Epithelial cell of prostate (primary cell): ENCODE measurements at places on chromosomes 2 and 18.
A peak's percentile ranks its signal among the peaks of the same experiment; 100 is the strongest.

GRCh38 chr2:227655454-227655853 is 11.2 kb upstream of the SCYGR5 start:
- DNase-seq: peak; percentile 68

DNA sequence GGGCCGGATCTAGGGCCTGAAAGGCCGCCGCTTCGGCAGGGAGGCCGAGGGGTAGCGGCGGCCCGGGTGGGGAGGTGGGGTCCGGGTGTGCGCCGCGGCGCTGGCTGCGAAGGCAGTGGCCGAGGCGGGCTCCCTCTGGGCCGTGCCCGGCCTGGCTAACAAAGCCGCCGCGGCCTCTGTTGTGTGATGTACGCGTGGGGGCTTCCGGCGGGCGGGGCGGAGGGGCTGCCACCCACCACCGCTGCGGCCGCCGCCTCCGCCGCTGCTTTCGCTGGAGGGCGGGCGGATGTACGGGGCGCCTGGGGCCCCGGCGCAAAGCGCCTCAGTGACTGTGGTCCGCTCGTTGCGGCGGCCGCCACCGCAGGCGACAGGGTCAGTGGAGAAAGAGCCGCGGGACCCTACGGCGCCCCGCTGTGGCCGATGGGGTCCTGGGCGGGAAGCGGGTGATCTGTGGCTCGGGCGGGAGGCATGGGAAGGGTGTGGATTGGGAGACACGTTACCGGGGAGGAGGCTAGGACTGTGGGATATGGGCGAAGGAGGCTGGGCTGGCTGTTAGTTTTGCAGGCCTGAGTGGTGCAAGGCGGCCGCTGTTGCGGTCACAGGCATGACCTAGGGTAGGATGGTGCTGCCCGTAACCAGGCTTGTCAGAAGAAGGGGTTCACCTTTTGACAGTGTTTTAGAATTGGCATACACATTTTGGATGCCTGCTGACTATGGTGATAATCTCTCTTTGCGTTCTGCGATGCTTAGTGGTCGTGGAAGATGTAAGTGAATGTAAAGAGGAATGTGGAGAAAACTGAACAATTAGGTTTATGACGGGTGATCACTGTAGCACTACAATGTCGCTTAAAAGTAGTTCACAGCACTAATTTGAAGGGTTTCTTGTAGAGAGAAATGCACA is 662 bp downstream of the BZW1 start:
- DNase-seq: no peak

DNA sequence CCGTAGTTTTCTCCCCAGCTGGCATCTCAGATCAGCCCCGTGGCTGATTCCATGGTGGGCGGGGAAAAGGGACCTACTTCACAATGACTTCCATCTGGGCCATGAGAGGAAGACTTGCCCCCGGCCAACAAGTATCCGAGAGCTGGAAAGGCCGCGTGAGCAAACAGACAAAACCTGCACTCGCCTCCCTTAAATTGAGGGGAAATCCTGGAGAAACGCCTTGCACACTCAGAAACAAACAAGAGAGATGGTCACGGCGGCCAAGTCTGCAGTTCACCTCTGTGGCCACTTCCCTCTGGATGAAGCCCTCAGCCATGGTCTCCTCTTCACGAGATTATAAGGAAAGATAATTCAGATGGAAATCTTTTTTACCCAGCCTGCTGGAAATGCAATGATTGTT is 39.4 kb upstream of the TPO start:
- DNase-seq: no peak

- no peak for DNase-seq
These were observed 124.9 kb downstream of the CSRNP3 start for GRCh38 chr2:165594231-165594934.

DNA sequence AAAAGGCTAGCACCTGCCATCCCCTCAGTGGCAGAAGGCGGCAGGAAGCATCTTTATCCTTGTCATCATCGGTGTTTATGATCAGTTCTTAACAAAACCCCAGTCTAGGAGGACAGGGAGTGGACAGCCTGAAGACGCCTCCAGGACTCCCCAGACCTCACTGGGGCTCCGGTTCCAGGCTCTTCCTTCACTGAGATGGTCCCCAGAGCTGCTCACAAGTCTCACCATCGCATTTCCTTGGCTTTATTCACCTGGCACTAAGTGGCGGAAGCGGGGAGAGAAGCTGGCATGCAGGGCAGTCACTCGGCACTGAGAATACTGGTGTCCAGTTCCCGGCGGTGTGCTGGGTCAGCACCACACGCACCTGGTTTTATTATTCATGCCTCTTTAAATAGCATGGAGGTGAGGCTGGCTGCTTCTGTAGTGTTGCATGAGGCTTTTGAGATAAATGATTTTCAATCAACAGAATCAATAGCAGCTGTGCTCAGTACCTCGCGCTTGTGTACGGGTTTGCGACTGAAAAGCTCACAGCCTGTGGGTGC is 68.7 kb downstream of the CABLES1 start:
- no peak for DNase-seq

- DNase-seq: no peak
These were observed 3.0 kb upstream of the SIX3 start for GRCh38 chr2:44938287-44939105.

- DNase-seq: no peak
These were observed 261.1 kb upstream of the RAB12 start for GRCh38 chr18:8348051-8348720.

- DNase-seq: no peak
These were observed 62.0 kb downstream of the MOGAT1 start for GRCh38 chr2:222733470-222733845.

DNA sequence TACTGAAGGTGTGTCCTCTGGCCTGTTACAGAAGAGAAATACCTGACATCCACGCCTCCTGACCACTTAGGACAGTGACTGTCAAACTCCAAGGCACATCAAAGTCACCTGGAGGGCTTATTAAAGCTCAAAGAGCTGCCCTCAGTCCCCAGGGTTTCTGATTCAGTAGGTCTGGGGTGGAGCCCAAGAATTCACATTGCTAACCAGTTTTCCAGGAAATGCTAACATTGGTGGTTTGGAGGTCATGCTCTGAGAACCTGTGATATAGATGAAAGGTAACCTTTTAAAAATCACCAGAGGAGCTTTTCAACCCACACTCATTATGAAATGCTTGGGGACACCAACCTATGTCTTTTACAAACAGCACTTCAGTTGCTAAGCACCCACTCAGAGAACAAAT is 172.3 kb downstream of the ALK start:
- DNase-seq: no peak

- DNase-seq: no peak
These were observed 200.6 kb upstream of the MEX3C start for GRCh38 chr18:51398104-51398503.

DNA sequence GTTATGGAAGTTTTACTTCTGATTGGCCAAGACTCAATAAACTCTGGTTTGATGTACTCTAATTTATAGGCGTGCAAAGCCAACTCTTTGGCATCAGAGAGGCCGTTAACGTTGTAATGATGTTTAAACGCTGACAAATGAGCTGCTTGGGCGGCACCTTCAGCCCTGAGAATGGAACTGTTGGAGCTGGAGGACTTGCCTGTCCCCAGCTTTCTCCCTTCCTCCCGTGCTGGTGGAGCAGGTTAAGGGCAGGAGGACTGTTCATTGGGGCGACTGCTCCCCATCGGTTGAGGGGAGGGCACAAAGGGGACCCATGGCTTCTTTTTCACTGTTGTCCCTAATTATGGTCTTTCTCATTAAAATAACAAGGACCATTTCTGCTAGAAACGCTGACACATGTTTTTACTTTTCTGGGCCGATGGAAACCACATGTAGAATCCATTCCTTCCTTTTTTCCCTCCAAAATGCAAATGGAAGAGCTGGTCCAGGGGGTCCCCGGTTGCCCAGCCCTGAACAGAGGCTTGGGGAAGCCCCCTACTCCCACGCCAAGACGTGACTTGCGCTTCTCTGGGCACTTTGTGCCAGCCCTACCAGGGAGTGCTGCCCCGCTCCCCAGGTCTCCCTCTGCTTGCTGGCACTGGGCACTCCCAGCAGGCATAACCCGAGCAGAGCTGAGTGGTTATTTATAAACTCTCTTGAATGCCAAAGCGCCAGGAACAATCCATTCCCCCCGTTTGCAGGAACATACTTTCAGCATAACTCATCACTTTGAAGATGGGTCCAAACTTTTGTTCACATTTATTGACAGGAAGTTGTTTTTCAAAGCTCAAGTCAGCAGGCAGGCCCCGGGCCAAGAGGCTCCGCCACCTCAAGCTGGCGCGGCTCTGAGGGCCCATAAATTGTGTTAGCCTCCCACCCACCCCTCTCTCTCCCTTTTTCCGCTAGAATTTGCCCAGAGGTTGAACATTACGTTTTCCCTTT is 170.1 kb downstream of the ASB1 start:
- DNase-seq: peak; percentile 48

DNA sequence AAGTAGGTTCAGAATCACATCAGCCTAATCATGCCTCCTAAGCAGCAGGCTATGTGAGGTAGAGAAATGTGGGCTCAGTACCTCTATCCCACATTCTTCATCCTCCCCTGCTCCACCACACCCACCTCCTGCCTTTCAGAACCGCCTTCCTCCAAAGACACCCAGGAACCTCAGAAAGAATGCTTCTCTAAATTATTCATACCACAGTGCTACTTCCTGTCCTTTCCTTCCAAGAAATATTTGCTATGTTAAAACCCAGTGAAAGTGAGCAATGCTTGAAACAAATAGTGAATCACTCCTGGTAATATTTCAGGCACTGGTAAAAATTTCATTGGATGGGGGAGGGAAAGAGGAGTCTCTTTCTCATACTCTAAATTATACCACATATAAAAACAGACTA is 24.0 kb upstream of the CREB1 start:
- peak; percentile 72 for DNase-seq

- no peak for DNase-seq
These were observed 40.8 kb downstream of the KCMF1 start for GRCh38 chr2:85011747-85012146.
